ENCODE measurements at places on chromosomes 1 and 21. TPM values are rescaled to one million over a fixed set of nuclear protein-coding genes. Genes with fewer than 3 reads are reported as not detected.

- H3K4me1 ChIP-seq, result peaks cover 8% of the 10 kb centered on the region
- H3K27me3 ChIP-seq, result no peaks in the 10 kb centered on the region
- peaks cover 23% of the 10 kb centered on the region for H3K36me3 ChIP-seq
- H3K4me3 ChIP-seq, result no peak overlapping the region
- no peak overlapping the region for H3K27ac ChIP-seq
These were observed 42.0 kb upstream of the LDLRAP1 start for GRCh38 chr1:25501235-25502058.

- peaks cover 9% of the 10 kb centered on the region for H3K36me3 ChIP-seq
- no peak for DNase-seq
- no peaks in the 10 kb centered on the region for H3K4me1 ChIP-seq
- H3K27me3 ChIP-seq, result no peaks in the 10 kb centered on the region
- no peak overlapping the region for H3K4me3 ChIP-seq
These were observed 25.3 kb downstream of the RNF223 start for GRCh38 chr1:1048765-1049164.

OR6N1 gene
- not detected for total RNA-seq

DNA sequence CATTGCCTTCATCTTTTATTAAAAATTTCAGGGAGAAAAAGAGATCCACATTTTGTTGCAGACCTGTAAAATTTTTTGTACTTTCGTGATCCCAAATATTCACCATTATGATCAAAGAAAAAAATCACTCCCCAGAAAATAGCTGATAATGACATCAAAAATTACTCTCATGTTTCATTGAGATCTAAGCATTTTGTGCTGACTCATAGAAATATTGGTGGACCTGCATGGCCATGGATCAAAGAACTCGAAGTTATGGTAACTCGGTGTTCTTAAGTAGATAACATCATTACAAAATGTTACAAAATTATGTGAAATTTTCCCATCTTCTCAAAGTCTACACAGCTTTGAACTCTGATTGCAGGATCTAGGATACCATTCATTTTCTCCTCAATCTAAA is 135.8 kb downstream of the PTGER3 start:
- H3K27ac ChIP-seq, result no peak overlapping the region
- H3K36me3 ChIP-seq, result no peaks in the 10 kb centered on the region
- H3K4me3 ChIP-seq, result no peak overlapping the region
- peaks cover 13% of the 10 kb centered on the region for H3K4me1 ChIP-seq

DNA sequence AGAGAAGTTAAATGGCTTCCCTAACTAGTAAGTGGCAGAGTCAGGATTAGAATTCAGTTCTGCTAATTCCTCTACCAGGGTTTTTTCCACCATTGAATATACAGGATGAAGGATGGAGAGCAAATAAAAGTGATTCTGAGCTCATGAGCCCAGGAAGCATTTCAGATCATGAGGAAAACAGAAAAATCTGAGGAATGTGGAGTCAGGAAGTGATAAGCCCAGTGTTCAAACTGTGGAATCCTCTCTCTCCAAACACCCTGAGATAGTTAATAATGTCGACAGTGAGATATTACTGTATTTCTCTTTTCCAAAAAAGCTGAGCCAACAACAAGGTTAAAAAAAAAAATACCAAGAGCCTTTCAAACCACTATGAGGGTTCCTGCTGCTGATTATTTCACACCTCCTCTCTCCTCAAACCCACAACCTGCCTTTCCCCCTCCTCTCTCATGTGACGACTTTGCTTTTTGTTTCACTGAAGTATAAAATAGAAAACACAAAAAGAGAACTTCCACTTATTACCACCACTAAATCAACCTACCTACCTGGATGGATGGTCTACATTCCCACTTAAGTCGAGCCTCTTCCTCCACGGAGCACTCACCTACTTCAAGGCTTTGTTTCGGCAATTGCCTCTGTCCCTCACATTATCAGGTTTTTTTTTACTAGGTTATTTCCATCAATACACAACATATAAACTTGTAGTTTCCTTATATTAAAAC is 8.9 kb downstream of the SLAMF1 start:
- H3K27me3 ChIP-seq, result no peaks in the 10 kb centered on the region
- DNase-seq, result no peak
- H3K4me1 ChIP-seq, result peaks cover 76% of the 10 kb centered on the region
- H3K4me3 ChIP-seq, result peak overlapping the region; percentile 84
- peaks cover 54% of the 10 kb centered on the region for H3K36me3 ChIP-seq

- H3K27ac ChIP-seq, result no peak overlapping the region
- no peak overlapping the region for H3K4me3 ChIP-seq
- DNase-seq, result no peak
- peaks cover 5% of the 10 kb centered on the region for H3K4me1 ChIP-seq
These were observed 80.4 kb downstream of the NPHP4 start for GRCh38 chr1:5911871-5912271.

DNA sequence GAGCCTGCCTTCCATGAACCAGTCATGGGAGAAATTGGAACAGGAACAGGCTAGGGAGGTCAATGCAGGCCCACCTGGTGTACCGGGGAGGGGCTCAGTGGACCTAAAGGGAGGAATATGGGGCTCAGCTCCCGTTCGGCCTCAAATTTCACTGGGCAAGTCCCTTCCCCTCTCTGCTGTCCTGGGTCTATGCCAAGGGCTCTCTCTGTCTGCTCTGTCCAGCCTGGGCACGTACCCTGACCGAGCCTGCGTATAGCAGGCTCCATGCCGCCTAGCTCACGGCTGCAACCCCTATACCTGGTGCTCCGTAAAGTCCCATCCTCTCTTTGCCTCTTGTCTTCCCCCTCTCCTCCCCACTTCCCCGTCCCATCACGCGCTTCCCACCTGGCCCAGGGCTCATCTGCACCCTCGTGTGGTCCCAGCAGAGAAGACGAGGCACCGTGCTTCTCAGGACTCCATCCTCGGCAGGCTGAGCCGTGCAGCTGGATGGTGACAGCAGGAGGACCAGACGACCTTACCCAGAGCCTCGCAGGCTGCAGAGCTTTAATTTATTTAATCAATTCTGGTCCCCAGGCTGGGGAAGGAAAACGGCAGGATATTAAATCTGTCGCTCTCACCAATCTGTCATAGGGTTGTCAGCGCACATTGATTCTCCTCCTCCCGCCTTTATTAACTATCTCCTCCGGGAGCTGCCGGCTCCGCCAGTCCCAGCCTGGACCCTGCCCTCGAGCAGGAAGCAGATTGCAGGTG is 25.0 kb upstream of the DISP3 start:
- H3K27ac ChIP-seq, result no peak overlapping the region
- peaks cover 4% of the 10 kb centered on the region for H3K4me1 ChIP-seq
- no peaks in the 10 kb centered on the region for H3K27me3 ChIP-seq
